ENCODE measurements at places on chromosomes 1 and 21.

- DNase-seq, result peak; percentile 17
Measured at GRCh38 chr1:42886046-42886739, 39.8 kb downstream of the ZNF691 start.

DNA sequence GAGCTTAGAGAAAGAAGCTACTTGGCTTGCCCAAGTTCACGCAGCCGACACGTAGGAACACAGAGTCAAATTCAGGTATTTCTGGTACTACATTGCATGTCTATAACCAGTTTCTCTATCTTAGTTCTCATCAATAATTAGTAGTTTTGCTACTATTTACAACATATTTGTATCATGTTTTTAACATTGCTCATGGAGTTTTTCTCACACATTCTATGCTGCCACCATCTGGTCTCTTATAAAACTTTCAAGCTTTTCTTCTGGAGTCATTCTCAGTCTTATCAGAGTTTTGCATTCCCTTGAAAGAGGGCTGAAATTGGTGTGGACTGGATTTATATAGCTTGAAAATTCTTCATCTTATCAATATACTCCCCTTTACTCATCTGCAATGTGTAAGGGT lies 118.8 kb upstream of the PALMD start:
- no peak for DNase-seq

- DNase-seq, result no peak
Measured at GRCh38 chr1:14835725-14836124, 237.2 kb downstream of the KAZN start.

GRCh38 chr1:225816643-225817538 lies 7.0 kb downstream of the EPHX1 start:
- no peak for DNase-seq

DNA sequence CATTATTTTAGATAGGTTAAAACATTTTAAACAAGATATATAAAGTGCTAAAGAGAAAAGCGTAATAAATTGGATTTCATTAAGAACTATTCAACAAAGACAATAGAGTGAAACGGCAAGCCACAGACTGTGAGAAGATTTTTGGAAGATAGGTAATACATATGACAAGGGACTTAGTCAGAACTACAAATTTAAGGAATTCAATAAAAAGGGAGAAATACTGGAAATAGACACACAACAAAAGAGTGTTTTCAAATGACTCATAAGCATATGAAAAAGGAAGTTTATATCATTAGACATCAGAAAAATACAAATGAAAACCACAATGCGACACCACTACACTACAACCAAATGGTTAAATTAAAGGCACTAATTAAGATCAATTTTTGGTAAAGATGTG lies 90.5 kb downstream of the GDAP2 start:
- no peak for DNase-seq

- DNase-seq, result peak; percentile 74
Measured at GRCh38 chr1:67213164-67213563, 46.9 kb downstream of the IL23R start.

- no peak for DNase-seq
Measured at GRCh38 chr1:76494807-76495206, 372.5 kb upstream of the ST6GALNAC5 start.

GRCh38 chr1:183039985-183040447 lies 16.8 kb downstream of the LAMC1 start:
- no peak for DNase-seq

GRCh38 chr1:175171036-175171913 lies 21.3 kb downstream of the KIAA0040 start:
- no peak for DNase-seq

- no peak for DNase-seq
Measured at GRCh38 chr1:2965676-2966075, 55.6 kb upstream of the ACTRT2 start.

DNA sequence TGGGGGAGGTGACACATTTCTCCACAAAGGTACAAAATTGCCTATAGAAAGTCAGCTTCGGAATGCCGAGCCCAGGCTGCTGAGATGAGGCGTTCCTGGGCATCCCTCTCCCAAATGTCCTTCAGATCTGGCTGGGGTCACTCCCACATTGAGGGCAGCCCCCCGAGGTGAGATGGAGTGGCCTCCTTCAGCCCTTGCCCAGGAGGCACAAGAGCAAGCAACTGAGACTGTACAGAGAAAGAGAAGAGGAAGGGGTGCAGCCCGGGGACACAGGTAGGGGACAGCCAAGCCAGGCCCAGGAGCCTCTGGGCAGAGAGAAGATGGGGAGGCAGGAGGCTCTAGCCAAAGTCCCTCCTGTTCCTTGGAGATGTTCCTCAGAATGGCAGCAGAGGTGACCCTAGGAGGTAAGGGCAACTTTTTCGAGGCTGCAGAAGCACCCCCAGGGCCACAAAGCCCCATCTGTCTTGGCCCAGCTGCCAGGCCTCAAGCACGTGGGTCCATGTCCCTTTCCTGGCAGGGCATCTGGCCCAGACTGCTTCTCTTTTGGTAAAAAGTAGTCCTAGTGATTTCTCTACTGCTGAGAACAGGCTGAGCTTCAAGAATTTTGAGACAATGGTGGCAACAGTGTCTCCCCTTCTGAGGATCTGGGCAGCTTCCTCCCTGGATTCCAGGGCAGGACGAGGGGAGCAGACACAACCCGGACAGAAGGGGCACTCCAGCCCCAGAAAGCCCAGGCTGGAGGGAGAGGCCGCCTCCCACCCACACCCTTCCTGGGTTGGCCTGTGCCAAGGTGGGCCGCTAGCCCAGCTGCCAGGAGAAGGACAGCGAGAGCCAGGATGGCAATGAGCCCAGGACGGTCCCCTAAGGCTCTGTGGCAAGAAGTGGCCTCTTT lies 68.0 kb downstream of the LRRN2 start:
- DNase-seq, result no peak

DNA sequence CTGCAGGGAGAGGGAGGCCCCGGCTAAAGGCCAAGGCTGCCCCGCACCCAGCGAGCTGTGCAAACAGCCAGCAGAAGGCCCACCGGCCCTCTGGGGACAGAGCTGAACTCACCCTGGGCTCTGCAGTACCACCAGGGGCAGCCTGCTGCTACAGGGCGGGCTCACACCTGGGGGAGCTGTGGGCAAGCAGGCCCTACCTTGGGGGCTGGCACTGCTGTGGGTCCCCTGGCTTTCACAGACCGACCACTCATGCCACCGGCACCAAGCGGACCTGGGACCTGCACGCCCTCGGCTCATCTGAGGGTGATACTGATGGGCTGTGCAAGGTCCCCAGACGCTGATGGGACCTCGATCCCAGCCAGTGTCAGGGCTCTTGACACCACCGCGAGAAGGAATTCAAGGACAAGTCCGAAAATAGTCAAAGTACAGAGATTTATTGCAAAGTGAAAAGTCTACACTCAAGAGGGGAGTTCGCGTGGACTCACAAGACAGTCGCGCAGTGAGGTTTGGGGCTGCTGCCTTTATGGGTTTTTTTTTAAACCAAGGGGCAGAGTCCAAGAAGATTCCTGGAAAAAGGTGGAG lies 61.0 kb upstream of the ADARB1 start:
- DNase-seq, result no peak

DNA sequence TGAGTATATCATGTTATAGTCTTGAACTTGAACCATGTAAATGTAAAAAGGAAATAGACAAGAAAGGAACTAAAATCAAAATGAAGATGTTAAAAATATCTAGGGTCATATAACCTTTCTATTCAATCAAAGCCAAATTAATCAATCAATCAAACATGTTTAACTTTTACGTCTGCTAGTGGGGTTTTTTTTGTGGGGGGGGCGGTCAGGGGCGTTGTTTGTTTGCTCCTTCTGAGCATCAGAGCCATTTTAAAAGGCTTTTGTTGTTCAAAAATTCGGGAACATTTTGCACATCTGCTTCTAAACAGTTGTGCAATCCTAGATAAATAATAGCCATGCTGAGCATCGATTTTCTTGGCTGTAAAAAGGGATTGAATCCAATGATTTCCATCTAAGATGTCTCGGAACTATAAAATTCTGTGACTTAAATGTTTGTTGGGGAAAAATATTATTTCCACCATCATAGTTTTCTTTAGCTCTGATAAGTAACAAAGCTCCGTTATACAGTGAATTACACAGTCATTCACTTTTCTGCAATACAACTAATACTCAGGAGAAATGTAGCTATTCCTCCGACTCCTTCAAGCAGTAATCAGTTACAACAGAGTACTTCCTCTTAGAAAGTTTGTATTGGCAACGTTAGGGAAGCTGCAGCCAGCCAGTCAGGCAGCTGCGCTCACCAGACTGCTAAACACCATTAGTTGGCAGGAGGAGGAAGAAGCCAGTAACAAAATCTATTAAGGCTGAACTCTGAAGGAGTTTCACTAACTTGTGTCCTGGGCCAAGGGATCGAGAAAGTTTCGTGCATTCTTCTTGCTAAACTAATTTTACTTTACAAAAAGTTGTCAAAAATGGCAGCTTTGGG lies 2.2 kb downstream of the SPATA6 start:
- peak; percentile 8 for DNase-seq

- DNase-seq, result no peak
Measured at GRCh38 chr1:191888996-191889622, 269.2 kb upstream of the RGS18 start.

DNA sequence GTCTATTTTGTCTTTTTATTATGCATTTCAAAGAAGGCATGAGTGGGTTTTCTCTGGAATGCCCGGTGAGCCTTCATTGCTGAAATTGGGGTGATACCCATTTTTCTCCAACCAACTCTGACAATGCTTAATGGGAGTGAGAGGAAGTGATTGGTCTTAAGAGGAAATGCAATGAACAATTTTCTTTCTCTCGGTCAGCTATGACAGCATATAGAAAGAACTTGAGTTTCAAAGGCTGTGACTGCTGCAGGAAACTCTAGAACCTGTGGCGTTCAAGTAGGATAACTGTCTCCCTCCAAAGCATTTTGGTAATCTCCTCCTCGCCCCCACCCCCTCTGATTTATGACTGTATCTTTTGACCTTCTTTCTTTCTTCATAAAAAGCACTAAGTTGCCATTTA lies 155.9 kb downstream of the LYPLAL1 start:
- no peak for DNase-seq

- DNase-seq, result no peak
Measured at GRCh38 chr1:182909578-182909977, 43.4 kb downstream of the SHCBP1L start.

- DNase-seq, result no peak
Measured at GRCh38 chr1:6157528-6158174, 22.5 kb downstream of the CHD5 start.

- DNase-seq, result no peak
Measured at GRCh38 chr1:36835017-36835695, 199.2 kb downstream of the GRIK3 start.

GRCh38 chr1:41662765-41663437 lies 178.4 kb upstream of the EDN2 start:
- no peak for DNase-seq

DNA sequence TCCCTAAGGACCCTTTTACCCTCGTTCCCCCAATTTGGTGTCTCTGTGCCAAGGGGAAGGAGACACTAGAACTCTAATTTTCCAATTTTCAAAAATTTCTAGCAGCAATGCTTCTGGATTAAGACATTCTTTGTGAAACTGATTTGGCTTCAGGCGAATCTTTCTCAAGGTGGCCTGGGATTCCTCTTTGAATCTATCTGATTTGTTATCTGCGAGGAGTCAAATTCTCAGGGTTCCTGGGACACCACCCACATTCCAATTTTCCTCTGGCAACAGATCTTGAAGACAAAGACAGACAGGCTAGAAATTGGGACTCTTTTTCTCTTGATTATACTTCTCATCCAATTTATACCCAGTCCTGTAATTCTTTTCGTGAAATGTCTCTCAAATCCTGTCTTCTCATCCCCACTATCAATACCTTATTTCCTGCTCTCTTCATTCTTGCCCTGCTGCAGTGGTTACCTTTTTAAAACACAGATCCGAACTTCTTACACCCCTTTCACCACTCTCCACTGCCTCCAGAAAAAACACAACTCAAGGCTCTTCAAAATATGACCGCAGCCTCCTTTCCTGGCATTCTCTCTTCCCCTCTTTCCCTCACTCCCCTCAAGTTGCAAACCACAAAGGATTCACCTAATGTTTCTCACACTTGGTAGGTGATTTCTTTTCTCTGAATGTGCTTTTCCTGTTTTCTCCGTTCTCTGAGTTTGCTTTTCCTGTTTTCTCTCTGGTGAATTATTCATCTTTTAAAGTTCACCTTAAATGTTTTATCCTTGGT lies 2.7 kb upstream of the MPZL1 start:
- peak; percentile 19 for DNase-seq

DNA sequence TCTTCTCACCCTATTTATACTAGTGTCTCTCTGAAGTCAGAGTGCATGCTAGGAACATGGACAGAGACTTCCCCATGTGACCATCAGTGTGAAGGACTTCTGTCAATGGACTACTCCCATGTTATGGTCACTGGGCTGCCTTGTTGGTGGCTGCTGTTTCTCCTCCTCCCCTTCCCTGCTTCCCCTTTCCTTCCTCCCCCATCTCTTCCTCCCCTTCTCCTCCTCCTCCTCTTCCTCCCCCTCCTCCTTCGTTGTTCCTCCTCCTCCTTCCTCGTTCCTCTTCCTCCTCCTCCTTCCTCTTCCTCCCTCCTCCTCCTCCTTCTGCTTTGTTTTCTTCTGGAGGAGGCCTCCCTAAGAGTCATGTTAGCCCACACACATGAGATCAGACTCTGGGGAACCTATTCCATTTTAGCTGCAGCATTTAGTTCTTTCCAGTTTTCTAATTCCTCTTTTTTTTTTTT lies 35.8 kb downstream of the IER5 start:
- no peak for DNase-seq

DNA sequence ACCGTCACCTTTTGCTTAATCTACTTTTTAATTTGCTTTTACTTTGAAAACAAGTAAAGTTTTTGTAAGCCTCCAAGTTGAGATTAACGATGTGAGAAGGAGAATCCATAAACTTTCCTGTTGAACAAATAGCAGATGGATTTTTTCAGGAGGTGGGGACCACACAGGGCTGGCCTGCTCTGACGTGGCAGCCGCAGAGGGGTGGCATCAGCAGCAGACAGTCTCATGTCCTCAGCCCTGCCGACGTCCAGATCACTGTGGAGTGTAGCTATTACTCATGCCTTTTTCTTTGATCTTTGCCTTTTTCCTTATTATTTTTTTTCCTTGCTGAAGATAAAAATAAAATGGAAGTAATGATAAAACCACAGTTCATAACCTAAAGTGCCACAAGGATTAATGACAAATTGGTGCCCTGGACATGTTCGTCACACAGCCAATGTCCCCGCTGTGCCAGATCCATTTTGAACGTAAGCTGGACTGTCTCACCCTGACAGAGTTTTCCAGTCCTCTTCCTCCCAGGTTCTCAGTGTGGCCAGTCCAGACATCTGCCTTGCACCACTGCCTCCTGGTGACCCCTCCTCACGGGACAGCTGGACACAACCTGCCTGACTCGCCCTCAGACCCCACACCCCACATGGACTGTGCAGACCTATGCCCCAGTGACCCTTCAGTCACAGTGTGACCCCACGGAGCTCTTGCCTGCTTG lies 15.4 kb upstream of the ZBTB21 start:
- DNase-seq, result no peak

DNA sequence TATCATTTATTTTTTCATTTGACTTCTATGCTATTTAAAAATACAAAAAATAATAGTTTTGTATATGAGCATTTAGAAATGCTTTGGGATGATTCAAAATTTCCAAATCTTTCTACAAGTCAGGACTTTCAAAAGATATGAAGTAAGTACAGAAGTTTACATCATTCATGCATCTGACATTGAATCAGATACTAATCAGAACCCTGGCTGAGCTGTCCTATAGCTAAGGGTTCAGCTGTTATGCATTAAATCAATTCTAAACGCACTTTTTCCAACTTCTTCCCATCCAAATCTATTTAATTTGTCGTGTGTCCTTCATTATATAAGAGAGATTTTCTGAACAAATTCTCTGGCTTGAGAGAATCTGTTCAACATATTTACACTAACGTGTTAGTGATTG lies 779.4 kb downstream of the LTN1 start:
- no peak for DNase-seq

- no peak for DNase-seq
Measured at GRCh38 chr21:46628868-46629267, 6.6 kb upstream of the PRMT2 start.

Measured in neural progenitor cell (in vitro differentiated cells).